T-helper 9 cell (primary cell): ENCODE measurements at places on chromosomes 2 and 18.

GRCh38 chr18:22408059-22408458 lies 9.7 kb downstream of the CTAGE1 start:
- DNase-seq = no peak

- DNase-seq = no peak
Observed at GRCh38 chr2:176562359-176563078, 293.3 kb downstream of the MTX2 start.

DNA sequence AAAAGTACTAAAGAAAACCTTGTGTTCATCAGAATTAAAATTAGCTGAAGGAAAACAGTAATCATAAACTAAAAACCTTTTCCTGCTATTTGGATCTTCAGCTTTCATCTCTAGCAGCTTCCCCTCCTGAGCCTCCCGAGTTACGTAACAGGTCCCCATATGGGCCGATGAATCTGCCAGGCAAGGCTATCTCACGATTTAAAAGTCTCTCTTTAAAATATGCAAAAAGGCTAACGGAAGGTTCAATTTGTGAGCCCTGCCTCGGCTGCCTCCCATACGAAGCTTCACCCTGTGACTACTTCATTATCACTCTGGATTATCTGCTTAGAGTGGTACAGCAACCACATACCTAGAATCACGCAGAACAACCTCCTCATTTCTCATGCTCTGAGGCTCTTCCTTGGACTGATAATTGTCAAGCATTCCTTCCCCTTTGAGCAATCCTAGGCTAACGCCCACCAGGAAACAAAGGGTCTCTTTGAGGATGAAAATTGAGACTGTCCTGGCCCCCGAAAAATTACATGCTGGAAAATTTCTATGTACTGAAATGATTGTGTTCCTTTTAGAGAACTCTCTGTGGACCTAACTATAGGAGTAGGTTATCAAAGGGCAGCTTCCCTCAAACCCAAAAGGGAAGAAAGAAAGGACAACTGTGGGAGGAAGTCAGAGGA lies 147.4 kb downstream of the ZEB2 start:
- no peak for DNase-seq

DNA sequence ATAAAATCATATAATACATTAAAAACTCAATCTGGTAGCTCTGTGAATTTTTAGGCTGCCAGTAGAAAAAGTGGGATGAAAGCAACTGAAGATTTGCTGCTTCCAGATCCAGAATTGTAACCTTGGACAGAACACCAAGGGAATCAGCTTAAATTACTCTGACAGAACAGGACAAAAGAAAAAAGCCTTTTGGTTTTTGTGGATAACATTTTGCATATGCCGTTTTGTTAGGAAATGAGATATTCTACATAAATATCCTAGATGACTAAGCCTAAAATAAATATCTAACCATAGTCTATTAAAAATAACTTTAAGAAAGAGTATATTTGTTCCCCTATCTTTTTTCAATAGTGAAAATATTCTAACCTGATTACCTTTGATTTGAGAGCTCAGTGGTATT lies 148.7 kb upstream of the DOCK10 start:
- DNase-seq = no peak

- no peak for DNase-seq
Observed at GRCh38 chr2:2646433-2647051, 315.5 kb upstream of the MYT1L start.

DNA sequence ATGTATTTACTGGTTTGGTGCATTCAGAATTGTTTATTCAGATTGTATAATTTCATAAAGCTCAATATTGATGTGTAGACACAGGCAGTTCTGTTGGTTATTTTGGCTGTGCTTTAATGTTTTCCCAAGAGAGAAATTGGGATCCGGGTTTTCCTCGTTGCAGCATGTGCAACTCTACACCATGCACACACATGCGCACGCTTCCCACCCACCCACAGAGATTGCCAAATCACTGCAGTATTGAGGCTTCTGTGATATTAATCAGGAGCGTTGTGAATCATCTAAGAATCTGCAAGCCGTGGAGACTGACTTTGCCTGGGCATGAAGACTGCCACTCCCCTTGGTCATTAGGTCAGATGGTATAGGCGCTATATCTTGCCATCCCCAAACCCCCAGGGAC lies 571.5 kb downstream of the SLC4A3 start:
- DNase-seq = no peak
